Activated CD4-positive, alpha-beta T cell treated with anti-CD3 and anti-CD28 coated beads, Interleukin-2, amount 50 U/mL, for 24 hours (primary cell): ENCODE measurements at places on chromosomes 16 and 17.

GRCh38 chr16:86362155-86362849 lies 148.0 kb upstream of the FOXF1 start:
- no peak for DNase-seq

DNA sequence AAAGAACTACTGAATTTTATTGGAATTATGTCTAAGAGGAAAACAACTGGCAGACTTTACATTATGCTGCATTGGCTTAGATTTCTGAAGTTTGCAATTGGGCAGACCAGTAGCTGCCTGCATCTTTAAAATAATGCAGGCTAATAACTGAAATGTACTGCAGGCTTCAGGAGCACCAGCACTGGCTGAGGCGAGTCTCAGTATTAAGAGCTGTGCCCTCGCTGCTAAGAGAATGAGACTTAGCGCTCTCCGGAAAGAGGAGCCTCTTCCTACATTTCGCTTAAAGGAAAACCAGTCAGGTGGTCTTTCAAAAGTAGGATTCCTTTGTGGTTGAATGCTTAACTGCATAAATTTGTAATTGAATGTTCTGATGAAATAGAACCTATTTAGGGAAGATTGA lies 885 bp downstream of the CNTNAP4 start:
- DNase-seq, result no peak

DNA sequence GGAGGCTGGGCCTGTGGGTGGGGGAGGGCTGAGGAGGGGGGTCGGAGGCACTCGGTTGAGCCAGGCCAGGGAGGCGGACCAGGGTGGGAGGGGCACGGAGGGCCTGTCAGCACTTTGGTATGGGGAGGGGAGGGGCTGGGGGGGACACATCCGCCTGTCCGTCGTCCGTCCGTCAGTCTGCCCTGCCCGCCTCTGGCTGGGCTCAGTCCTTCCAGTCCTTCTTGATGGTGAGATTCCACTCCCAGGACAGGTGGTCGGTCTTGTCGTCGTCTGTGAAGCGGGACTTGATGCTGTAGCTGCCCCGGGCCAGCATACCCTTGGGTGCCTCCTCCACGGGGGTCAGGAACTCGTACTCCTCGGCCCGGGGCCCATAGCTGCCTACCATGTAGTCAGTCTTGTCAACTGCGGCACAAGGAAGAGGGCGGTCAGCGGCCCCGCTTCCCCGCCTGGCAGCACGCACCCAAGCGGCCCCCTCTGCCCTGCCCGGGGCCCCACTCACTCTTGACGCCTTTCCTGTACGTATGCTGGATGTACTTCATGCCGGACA lies 2.4 kb downstream of the ARHGDIA start:
- DNase-seq, result no peak

- no peak for DNase-seq
Measured at GRCh38 chr17:47751471-47751870, 18.4 kb downstream of the TBX21 start.
